Kidney (tissue), 22 donors: ENCODE measurements at places on chromosomes 1 and 21. TPM values are rescaled to one million over a fixed set of nuclear protein-coding genes. Genes with fewer than 3 reads are reported as not detected.

Gene PLA2G2A
- 0.63 TPM for total RNA-seq

Gene TTC22
- 16.5 TPM for total RNA-seq

Gene DYNLT5
- 1.4 TPM for total RNA-seq

Gene KIAA0319L
- 73.0 TPM for total RNA-seq

Gene KIF17
- 4.9 TPM for total RNA-seq

Gene FCGR3B
- total RNA-seq, result 4.3 TPM

Gene ZNF648
- not detected for total RNA-seq

Gene THEM5
- not detected for total RNA-seq

Gene PSRC1
- 4.2 TPM for total RNA-seq

DNA sequence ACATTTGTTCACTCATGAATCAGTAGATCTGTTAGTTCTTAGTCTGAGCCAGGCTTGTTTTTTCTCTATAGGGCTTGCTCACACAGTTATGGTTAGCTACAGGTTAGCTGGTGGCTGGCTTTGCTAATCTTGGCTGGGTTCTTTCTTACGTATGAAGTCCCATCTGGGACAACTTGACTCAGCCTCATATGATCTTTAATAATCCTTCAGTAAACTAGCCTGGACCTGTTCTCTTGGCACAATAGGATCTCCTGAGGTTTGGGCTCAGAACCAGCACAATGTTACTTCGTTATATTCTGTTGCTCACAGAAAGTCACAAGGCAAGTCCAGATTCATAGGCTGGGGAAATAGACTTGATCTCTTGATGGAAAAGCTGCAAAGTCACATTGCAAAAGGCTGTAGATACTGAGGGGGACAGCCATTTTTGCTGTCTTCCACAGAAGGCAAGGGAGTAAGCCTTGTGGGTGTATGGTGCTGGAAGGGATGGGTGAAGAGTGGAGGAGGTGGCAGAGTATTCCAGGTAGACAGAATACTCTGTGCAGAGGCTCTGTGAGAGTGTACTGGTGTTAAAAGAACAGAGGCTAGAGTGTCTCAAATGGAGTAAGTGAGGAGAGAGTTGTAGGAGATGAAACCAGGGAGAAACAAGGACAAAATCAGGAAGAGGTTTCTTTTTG lies 24.4 kb downstream of the EFCAB7 start:
- DNase-seq, result no peak

GRCh38 chr1:162168261-162168660 lies 98.8 kb downstream of the NOS1AP start:
- DNase-seq, result peak; percentile 52

GRCh38 chr1:109995536-109995935 lies 11.0 kb downstream of the AHCYL1 start:
- no peak for DNase-seq

GRCh38 chr1:11340233-11340632 lies 67.2 kb downstream of the UBIAD1 start:
- no peak for DNase-seq

DNA sequence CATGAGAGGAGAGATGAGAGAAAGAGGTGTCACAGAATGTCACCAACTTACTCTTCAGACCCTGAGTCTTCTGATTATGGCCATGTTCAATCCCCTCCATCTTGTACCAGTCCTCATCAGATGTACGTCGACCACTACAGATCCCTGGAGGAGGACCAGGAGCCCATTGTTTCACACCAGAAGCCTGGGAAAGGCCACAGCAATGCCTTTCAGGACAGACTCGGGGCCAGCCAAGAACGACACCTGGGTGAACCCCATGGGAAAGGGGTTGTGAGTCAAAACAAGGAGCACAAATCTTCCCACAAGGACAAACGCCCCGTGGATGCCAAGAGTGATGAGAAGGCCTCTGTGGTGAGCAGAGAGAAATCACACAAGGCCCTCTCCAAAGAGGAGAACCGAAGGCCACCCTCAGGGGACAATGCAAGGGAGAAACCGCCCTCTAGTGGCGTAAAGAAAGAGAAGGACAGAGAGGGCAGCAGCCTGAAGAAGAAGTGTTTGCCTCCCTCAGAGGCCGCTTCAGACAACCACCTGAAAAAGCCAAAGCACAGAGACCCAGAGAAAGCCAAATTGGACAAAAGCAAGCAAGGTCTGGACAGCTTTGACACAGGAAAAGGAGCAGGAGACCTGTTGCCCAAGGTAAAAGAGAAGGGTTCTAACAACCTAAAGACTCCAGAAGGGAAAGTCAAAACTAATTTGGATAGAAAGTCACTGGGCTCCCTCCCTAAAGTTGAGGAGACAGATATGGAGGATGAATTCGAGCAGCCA lies 8.0 kb downstream of the ELOA start:
- DNase-seq, result no peak

- DNase-seq, result no peak
These were observed 569.1 kb downstream of the NPHP4 start for GRCh38 chr1:5423109-5423508.

- no peak for DNase-seq
These were observed 46.3 kb downstream of the IER5 start for GRCh38 chr1:181134543-181135436.

- DNase-seq, result peak; percentile 5
These were observed 37.8 kb upstream of the GBP5 start for GRCh38 chr1:89310505-89310904.

DNA sequence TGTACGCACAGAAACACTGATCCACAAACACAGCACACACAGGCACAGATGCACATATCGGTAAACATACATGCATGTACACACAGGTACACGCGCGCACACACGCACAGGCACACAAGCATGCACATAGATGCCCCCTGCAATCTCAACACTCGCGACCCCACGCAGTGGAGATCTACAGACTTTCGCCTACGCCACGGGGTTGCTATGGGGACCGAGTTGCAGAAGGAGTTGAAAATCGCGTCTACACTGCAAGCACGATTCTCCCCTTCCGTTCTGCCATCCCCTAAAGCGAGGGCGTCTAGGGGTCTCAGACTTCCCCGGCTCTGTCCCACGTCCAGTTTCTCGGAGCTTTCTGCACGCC lies 826 bp downstream of the TRIM17 start:
- no peak for DNase-seq

DNA sequence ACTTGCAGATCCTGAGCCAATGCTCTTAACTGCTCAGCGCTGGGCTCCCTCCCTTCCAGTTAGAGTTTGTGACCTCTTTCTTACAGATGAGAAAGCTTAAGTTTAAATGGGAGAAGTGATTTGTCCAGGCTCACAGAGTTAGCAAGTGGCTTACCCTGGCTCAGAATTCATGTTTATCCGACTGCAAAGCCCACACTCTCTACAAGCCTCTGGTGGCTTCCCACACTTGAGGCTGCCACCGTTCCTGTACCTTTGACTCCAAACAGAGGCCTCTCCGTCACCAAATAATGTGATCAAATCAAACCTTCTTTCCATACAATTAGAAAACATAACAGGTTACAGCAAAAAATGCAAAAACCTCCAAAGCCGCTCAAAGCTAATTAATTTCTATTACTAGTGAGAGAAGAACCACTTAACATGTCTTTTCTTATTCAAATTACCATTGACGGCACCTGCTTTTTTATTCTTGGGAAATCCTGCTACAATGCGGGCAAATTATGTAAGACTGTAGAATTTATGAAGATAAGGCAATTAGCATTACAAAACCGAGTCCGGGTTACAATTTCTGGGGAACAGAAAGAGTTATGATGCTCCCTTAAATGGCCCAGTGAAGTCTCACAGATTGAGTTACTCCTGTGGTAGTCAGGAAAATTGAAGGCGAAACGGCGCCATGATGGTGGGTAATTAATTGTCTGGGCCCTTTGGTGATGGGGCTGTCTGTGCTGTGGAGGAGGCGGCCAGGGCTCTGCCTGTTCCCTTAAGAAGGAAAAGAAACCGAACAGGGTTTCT lies 324.3 kb upstream of the POU3F1 start:
- DNase-seq, result no peak

DNA sequence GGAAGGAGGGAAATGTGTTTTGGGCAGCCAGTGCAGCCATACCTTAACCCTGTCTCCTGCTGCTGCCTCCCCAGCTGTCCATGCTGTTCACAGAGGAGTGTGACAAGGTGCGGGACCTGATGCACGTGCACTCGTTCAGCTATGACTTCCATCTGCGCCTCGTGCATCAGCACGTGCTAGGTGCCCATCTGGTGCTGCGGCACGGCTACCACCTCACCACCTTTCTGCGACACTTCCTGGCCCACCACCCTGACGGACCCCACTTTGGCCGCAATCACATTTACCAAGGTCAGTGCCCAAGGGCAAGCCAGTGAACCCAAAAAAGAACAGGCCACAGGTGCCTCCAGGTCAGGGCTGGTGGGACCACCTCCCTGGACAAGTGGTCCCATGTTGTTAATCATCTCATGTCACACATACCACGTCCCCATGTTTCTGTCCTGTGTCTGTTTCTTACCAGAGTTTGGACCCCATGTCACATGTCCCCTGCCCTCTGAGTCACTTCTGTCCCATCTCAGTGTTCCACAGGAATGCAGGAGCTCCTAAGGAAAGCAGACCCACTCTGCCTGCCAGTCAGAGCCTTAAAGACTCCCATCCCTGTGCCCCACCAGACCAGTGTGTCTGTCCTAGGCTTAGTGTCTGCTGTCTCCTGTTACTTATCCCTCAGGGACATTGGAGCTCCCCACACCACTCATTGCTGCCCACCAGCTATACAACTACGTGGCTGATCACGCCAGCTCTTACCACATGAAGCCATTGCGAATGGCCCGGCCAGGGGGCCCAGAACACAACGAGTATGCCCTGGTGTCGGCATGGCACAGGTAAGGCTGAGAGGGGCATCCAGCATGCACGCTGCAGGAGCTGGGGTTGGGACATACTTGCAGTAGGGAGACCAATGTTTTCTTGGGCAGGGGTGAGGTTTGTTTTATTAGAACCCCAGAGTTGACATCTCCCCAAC lies 6.6 kb downstream of the HYI start:
- DNase-seq, result peak; percentile 62

- DNase-seq, result no peak
These were observed 73.2 kb upstream of the CNIH3 start for GRCh38 chr1:224542783-224543440.

GRCh38 chr1:153541641-153542590 lies 1.2 kb upstream of the S100A5 start:
- DNase-seq, result no peak

DNA sequence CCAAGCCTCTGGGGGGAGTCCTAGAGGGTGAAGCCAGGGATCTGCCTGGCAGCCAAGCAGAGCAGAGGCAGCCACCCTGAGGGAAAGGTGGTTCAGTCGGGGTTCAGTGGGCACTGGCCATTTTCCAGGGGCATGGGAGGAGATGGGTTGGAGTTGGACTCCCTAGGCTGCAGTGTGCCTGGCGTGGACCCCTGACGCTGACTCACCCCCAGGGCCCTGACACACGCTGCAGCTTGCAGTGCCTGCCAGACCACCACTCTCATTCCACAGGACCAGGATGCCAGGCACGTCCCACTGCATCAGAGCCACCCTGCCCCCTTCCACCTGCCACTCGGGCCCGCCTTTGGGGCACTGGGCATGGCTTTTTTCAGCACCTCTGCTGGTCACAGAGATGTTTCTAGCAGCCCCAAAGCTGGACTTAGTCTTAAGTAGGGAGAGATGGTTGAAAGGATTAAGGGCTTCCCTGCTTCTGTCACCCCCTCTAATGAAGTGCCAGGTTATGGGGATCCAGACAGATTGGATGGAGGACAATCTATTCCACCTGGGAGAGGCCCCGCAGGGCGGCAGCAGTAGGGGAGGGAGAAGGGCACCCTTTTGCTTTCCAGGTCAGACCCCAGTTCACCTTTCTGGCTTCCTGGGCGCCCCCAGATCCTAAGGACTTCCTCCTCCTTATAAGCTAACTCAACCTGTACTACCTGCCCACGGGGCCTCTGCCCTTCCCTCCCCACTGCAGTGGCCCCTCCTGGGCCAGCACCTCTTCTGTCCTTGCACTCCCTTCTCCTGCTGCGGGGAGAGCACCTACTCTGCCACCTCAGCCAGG lies 1.6 kb downstream of the SYT2 start:
- no peak for DNase-seq

- DNase-seq, result no peak
These were observed 76.6 kb upstream of the GUCA2A start for GRCh38 chr1:42240966-42241755.

DNA sequence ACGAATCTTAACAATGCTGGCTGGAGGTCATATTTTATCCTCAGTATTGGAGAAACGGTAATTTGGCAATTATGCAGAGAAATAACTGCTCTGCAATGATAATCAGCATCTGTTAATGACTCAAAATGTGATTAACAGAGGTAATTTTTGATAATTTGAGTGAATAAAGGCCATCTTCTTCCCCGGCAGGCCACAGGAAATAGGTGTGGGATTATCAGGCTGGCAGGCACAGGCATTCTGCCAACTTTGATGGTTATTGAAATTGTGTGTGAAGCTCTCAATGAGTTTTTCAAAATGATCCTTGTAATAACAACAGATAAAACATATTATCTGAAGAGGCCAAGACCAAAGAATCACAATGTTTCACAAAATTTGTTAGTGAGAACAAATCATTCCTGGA lies 309.0 kb downstream of the PTGER3 start:
- no peak for DNase-seq

DNA sequence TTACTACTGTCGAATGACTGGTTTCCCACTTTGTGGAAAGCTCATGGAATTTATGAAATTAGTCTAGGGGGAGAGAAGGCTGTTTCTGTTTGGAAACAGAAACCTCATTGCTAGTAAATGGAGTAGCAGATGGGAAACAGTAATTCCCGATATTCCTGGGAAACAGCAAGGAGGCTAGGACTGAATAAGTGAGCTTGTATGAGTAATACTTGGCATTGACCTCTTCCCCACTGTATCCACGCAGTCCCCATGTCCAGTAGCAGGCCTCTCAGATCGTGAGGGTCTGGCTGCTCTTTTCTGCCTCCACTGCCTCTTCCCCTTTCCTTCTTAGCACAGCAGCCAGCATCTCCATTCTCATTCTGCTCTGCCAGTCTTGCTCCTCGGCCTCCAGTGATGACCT lies 75.5 kb downstream of the PRDM2 start:
- no peak for DNase-seq

DNA sequence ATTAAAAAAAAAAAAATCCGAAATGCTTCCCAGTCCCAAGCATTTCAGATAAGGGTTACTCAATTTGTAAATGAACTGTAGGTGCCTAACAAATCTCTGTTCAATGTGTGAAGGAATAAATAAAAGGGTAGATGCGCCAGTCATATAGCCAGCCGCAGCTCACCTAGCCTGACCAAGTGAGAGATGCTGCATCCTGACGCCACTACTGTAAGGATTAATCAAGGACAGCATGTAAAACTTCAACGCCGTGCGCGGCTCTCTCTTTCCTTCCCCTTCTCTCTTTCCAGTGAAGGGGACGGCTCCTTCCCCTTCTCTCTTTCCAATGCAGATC lies 441 bp downstream of the PPT1 start:
- DNase-seq, result no peak

DNA sequence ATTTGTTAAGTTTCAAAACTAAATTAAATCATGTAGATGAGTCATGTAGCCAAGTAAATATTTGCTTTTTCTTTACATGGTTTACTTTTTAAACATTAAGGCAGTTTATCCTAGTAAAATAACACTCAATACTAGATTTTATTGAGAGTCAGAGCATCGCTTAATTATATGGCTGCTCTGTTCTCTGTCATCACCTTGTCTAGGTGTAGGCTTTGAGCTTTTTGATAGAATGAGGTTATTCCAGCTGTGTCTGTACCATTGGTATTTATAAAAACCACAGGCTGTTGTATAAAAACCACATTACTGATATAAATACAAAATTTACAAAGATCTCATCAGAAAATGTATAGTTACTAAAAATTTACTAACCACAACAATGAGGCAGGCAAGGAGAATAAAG lies 42.5 kb upstream of the GPR52 start:
- DNase-seq, result no peak

- no peak for DNase-seq
These were observed 67.6 kb downstream of the MAB21L3 start for GRCh38 chr1:116178837-116179236.
